Ureter (tissue), 1 donor: ENCODE measurements at places on chromosomes 3 and 15.

- DNase-seq, result no peak
These were observed 28.1 kb upstream of the SELENOK start for GRCh38 chr3:53919741-53920140.

DNA sequence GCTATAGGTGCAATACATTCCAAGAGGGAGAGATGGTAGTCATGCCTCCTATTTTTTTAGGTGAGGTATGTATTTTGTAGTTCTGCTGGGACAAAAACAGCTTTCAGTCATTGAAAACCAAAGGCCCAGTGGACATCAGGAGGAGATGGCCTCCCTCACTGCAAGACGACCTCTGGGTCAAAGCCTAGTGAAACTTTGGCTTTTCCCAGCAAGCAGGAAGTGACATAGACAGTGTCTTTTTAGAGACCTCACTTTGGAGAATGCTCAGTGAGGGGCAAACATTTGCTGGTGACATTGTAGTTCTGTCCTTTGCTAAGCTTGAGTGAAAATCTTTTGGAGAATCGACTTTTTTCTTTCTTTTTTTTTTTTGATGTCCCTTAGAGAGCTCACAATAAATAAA, 27.3 kb downstream of the LIPC start:
- no peak for DNase-seq

DNA sequence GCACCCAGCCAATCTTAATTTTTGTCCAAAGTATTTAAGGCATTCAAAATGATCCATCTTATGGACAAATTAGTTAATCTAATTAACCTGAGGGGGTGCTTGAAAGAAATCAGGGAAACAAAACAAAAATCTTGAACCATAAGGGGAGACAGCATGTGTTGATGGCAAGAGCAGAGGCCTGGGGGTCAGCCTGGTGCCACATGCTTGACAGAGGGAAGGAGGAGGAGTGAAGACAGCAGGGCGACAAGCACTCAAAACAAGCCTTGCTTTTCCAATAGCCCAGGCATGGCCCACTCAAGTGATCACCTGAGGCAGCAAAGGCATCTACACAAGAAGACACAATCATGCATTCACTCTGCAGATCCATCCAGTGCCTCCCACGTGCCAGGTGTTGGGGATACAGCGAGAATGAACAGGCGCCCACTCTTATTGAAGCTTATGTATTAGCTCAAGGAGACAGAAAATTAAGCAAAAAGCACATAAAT, 25.0 kb upstream of the MGLL start:
- no peak for DNase-seq

DNA sequence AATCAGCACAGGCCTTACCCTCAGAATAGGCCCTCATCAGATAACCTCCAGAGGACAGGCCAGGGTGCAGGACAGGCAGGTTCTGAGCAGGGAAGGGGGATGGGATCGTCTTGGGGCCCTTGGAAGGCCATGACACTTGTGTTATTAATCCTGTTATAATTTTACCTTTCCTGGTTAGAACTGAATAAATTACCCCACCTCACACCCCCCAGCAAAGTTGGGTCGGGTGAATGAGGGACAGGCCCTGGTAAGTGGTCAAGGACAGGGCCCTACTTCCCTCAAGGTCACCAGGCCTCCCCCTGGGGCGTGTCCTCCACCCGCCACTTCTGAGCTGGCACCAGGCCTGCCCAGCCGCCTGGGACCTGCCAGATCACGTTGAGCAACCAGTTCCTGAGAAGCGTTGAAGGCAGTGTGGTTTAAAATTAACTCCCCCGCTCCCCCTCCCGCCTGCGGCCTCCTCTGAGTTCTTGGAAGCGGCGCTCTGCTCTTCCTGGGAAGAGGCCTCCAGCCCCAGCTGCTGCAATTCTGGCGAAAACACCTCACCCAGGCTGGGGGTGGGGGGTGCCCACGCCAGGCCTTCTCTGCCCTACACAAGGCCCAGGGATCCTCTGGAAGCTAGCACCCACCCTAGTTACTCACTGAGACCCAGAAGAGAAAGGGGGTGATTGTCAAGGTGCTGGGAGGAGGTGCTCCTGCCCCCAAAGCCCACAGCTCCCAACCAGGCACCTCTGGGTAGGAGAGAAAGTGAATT, 10.6 kb downstream of the CISH start:
- DNase-seq, result peak; percentile 97

DNA sequence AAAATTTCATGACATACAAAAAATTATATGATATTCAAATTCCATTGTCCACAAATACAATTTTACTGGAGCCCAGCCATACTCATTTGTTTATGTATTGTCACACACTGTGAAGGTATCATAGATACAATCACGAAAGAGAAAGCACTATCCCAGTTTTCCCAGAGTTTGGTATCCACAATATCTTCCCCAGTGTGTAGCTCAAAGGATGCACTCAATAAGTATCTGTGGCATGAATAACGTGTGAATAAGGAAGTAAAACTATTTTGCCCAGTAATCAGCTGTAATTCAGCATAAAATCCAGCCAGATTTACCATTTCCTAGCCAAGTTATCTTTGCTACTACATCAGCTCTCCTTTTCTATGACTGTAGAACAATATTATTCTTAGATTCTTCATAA, 131.3 kb upstream of the KCNMB2 start:
- no peak for DNase-seq

- peak; percentile 83 for DNase-seq
These were observed at the start of gene MTHFS for GRCh38 chr15:79896634-79897379. Gene MTHFS (minus strand): TSS chr15:79897014. CDS start chr15:79896988, 26 bp downstream.

- no peak for DNase-seq
These were observed 42.4 kb upstream of the LARS2 start for GRCh38 chr3:45345846-45346580.

- peak; percentile 77 for DNase-seq
These were observed at the start of the genes CCR5AS and CCRL2 for GRCh38 chr3:46406788-46407611. Gene CCR5AS (minus strand): TSS chr3:46407066. Gene CCRL2 (plus strand): TSS chr3:46407259. CDS start chr3:46408080, 821 bp downstream.

GRCh38 chr15:40756938-40757337, 1.9 kb upstream of the RMDN3 start:
- DNase-seq, result no peak

DNA sequence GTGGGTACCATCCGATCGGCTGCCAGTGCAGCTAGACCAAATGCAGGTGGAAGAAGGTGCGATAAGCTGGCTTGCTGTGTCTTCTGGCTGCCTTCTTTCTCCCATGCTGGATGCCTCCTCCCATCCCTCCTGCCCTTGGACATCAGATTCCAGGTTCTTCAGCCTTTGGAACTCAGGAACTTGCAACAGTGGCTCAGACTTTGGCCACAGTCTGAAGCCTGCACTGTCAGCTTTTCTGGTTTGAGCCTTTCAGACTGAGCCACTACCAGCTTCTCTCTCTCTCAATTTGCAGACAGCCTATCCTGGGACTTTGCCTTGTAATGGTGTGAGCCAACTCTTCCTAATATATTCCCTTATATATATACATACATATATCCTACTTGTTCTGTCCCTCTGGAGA, 485.5 kb downstream of the FHIT start:
- DNase-seq, result no peak

GRCh38 chr3:112817797-112818196, 28.9 kb downstream of the CD200R1L start:
- no peak for DNase-seq

- no peak for DNase-seq
These were observed 8.0 kb upstream of the KBTBD8 start for GRCh38 chr3:66989860-66990696.

DNA sequence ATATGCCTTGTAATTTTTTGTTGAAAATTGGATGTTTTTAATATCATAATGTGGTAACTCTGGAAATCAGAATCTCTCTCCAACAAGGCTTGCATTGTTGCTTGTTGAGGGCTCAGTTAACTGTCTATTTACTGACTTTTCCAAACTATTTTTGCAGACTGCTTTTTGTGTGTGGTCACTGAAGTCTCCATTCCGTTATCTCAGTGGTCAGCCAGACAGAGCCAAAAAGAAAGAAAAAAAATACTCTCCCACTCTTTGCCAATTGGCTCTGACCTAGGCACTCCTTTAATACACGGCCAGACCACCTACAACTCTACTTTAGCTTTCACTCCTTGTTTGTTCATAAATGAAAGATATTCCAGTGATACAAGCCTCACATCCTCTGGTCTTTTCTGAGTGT, 52.5 kb downstream of the IFT80 start:
- DNase-seq, result no peak

DNA sequence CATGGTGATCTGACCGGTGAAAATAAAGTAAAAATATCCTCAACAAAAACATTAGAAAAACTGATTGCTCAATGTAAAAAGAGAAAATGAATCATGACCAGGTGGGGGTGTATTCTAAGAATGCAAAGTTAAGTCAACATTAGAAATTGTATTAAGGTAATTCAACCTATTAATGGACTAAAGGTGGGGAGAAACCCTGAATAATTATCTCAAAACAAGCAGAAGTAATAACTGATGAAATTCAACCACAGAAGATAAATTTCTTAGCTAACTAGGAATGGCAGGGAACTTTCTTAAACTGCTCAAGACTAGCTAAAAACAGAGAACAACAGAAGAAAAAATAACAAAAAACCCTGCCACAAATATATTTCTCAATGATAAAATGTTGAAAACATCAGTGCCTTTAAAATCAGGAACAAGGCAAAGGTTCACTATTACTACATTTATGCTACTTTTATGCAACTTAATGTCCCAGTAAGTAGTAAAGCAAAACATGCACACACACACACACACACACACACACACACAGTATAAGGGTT, 204.4 kb upstream of the THBS1 start:
- no peak for DNase-seq

- DNase-seq, result no peak
These were observed 17.9 kb downstream of the NR2F2 start for GRCh38 chr15:96348112-96349027.
